ENCODE measurements at places on chromosomes 6 and 20.

DNA sequence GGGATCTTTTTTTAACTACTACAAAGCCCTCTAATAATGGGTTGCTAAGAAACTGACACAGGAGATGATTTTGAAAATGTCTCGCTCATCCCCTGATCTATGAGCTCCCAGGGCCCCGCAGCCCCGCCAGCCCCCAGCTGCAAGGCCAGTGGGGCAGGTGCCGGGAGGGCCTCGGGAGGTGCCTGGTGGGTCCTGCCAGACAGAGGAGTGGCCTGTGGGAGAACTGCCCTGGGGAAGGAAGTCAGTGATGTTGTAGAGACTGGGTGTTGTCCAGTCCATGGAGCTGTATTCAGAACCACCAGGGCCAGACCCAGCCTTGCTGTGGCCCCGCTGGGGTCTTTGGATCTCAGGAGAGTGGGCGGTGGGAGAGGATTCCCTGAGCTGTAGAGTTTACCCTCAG, 258.7 kb downstream of the TAF4 start:
- DNase-seq, result no peak

- DNase-seq, result no peak
These were observed 84.6 kb upstream of the JAG1 start for GRCh38 chr20:10758446-10758845.

- no peak for DNase-seq
These were observed 122.6 kb downstream of the LRRC1 start for GRCh38 chr6:53917464-53917842.

DNA sequence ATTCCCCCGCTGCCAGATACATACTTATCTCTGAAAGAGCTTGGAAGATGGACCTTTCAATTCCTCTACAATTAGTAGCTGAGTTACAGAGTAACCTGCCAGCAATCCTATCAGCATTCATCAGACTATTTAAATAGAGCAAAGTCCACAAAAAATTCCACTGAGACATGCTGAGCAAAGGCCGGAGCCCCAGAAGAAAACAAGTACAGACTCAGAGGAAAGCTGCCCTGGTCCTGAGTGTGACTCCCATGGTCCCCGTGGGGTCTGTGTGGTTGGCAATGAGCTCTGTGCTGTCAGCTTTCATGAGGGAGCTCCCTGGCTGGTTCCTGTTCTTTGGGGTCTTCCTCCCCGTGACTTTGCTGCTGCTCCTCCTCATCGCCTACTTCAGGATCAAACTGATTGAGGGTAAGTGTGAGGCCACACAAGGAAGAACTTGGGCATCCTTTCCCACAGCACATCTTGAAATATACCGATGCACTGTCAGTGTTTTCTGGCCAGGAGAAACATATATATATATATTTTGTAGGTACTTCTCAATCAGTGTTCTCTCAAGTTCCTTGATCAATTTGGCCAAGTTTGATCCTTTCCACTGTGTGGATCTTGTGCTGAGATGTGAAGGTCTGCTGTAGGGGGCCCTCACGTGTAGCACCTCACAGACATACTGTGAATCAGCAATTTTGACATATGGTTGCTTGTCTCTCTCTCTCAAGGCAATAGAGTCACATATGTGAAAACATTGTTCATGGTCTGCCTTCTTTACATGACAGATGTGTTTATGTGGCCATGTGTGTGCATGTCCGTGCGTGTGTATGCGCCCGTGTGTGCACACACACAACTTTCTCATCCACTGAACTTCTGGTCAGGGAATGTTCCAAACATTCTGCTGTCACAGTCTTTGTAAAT, at the start of gene SMLR1:
Gene SMLR1 (plus strand): TSS at position 160 of the 903 bp plus-strand sequence. CDS start 8 bp downstream, at position 168.
- DNase-seq, result no peak

DNA sequence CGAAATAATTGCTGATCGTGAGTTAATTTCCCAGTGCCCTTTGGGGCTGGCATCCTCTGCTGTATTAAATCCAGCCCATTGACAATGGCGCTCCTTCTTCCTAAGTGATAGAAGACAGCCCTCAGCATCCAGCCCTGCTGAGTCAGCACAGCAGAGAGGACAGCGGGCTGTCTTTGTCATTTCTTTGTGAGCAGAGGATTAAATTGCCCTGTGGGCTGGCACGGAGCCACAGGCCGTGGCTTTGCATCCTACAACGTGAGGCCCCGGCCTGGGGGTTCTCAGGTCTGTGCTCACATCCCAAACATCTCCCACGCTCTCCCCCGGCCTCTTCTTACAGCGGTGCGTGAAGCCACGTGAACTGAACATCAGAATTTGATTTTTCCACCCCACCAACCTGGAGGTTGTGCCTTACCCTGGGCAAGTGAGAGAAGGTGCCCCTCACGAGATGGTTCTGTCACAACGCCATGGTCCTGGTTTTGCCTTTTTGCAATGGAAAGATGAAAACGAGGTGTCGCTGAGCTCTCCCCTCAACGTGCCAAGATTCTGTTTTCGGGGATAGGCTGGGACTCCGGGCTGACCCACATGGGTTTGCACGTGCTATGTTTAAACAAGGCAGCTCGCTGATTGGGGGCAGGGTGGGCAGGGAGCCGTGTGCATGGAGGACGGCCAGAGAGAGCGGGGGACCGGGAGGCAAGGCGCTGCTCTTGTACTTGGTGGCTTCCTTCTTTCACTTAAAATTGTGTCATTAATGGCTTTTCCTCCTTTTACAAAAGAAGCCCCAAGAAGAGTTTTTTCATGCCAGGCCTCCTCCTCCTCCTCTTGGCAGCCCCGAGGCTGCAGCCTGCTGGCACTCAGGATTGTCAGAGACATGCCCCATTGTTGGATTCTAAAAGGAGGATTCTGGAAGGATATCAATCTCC, 19.5 kb downstream of the CDH4 start:
- no peak for DNase-seq

GRCh38 chr20:57414867-57415592, 23.8 kb downstream of the RBM38 start:
- no peak for DNase-seq

DNA sequence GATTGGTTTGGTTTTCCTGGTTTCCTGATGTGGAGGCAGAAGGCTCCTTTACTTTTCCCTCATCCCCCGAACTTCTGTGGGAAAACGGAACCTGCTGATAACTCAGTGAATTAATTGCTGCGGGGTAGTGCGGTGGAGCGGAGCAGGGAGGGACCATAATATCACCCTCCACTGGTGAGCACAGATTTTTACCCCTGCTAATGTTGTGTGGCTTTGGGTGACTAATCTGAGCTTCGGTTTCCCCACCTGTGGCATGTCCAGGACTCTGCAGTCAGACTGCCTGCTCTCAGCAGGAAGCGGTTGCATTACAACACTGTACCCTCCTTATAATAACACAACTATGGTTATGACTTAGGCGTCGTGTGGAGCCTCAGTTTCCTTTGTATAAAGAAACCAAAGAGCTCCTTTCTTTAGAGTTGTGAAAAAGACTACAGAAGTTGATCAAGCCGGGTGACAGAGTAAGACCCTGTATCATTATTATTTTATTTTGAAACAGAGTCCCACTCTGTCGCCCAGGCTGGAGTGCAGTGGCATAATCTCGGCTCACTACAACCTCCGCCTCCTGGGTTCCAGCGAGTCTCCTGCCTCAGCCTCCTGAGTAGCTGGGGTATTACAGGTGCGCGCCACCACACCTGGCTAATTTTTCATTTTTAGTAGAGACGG, 2.2 kb upstream of the ID1 start:
- peak; percentile 12 for DNase-seq

- no peak for DNase-seq
These were observed 229.5 kb upstream of the DTNBP1 start for GRCh38 chr6:15892369-15892768.

DNA sequence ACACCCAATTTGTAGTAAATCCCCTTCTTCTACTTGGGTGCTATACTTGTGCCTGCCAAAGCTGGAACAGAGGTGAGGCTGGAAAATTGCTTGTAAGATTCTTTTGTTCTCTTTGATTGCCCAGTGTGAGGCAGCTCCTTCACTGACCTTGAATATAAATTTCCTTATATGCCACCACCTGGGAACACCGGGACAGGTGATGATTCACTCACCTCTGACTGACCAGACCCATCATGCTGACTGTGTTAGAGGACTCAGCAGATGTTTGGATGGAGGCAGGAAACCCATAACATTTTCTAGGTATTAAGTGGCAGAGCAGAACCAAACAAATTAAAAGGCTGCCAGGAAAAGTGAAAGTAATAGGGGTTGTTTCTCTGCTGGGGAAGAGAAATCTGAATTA, 120.9 kb downstream of the GRM1 start:
- DNase-seq, result no peak

DNA sequence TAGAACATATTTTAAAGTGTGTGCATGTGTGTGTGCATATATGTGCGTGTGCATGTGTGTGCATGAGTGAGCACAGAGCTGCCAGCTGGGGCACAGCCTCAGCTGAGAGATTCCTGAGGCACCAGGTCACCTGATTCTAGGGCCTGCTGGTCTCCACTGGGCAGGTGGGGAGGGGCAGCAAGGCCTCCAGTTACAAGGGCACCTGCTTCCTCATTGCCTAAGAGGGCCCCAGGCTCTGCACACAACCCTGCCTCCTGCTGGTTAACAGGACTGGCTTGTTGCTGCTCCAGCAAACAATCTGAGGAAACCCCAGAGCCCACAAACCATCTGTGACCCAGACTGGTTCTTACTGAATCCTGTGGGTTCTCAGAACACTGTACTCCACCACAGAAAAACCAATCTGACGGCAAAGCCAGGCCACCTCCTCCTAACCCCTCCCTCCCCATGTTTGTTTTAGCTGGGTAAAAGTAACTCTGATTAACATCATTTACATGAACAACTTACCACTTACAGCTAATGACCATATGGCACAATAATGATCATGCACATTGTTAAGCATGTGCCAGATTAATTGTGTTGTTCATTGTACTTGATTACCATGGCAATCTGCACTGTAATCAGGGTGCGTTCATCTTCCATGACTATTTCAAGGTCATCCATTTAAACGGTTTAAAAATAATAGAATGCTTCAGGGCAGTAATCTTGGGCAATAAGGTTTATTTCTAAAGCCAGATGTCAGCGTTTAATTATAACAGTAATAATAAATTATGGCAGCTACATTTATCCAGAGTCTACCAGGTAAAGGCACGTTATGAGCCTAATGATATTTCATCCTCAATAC, 23.1 kb upstream of the UBE2J1 start:
- DNase-seq, result peak; percentile 38

DNA sequence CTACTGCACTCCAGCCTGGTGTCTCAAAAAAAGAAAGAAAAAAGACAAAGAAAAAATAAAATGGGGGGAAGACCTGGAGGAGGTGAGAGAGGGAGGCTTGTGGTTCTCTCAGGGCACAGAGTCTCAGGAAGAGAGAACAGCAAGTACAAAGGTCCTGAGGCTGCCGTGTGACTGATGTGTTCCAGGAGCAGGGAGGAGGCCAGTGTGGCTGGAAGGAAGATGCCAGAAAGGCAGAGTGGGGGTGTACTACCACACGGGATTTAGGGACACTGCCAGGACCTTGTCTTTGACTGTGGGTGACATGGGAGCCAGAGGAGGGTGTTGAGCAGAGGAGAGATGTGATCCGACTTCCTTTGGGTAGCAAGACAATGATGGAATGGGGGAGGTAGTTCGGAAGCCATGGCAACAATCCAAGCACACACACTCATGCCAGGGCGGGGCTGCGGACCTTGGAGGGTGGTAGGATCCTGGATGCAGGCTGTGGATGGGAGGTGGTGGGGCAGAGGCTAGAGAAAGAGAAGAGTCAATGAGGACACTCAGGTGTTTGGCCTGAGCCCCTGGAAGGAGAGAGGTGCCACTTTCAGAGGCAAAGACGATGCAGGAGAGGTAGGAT, 136.4 kb upstream of the PTPN1 start:
- no peak for DNase-seq

GRCh38 chr20:60937585-60937984, 314.5 kb upstream of the CDH4 start:
- no peak for DNase-seq

- no peak for DNase-seq
These were observed 23.1 kb upstream of the DACT2 start for GRCh38 chr6:168342636-168343035.

DNA sequence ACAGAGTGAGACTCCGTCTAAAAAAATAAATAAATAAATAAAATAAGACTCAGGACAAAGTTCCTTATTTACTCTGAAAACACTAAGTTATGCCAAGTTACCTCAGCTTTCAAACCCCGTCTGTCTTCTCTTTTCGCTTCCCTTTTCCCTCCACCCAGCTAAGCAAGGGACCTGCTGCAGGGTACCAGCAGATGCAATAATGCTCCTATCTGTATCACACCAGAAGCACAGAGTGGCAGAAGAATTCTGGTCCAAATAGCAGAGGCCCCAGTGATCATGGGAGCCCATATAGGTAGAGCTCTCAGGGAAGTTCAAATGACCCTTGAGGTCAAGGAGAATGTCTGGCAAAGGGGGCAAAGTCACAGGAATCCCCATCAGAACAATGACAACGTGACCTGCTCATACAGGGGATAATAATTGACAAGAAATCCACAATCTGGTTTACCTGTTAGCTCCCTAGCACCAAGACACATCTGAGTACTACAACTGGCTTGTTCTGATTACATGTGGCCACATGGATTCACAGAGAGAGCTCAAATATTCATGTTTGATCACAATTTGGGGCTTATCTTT, 8.7 kb downstream of the GCM1 start:
- DNase-seq, result no peak

GRCh38 chr6:157021344-157021992, 244.3 kb downstream of the ARID1B start:
- DNase-seq, result peak; percentile 74

- DNase-seq, result no peak
These were observed 20.4 kb upstream of the FUCA2 start for GRCh38 chr6:143531720-143532499.

Measured in stimulated activated CD8-positive, alpha-beta memory T cell treated with anti-CD3 and anti-CD28 coated beads, Interleukin-4, amount 100 ng/mL, for 4 hours (primary cell).